ENCODE measurements at places on chromosomes 16 and 17.

- no peak for DNase-seq
Observed at GRCh38 chr17:70138291-70138865, 31.0 kb upstream of the KCNJ2 start.

DNA sequence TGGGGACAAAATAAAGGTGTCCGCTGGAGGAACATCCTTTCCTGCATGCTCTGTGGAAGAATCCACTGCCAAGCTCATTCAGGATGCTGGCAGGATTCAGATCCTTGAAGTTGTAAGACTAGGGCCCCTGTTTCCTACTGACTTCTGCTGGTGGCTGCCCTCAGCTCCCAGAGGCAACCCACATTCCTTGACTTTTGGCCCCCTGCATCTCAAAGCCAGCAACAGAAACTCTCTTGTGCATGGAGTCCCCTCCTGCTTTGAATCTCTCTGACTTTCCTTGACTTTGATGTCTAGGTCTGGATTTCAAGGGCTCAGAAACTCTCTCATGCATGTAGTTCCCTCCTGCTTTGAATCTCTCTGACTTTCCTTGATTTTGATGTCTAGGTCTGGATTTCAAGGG is 461.5 kb downstream of the WWOX start:
- DNase-seq: no peak

DNA sequence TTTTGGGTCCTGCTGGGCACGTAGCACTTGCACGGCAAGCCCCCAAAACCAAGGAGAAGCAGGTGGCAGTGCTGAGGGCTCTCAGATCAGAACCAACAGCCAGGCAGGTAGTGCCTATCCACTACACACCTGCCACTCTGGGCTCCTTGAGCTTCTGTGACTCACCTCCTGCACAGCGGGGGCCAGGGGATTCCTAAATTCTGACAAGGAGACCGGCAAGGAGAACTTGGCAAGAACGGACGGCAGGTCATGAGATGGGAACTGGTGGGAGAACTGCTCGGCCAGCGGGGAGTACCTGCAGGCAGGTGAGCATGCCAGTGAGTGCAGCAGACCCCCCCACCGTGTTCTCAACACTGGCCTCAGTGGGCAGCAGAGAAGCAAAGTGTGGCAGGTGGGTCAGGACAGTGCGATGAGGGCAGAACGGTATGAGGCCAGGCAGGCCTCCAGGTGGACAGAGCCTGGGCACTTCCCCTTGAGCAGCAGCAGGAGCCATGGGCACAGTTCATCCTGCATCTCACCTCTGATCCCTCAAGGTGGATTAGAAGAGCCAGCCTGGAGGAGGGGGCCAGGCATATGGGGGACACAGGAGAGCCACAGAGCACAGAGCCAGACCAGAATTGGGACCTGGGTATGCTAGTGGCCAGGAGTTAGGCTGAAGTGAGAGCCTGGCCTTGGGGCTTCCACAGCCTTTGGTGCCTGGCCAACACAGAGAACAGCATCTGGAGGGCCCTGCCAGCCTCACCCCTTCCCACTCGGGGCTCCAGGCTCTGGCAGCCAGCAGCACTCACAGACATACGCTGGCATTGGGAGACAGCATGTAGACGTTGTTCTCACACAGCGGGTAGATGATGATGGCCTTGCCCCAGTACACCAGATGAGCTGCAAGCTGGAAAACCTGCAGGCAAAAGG is 14.7 kb downstream of the MPG start:
- no peak for DNase-seq

DNA sequence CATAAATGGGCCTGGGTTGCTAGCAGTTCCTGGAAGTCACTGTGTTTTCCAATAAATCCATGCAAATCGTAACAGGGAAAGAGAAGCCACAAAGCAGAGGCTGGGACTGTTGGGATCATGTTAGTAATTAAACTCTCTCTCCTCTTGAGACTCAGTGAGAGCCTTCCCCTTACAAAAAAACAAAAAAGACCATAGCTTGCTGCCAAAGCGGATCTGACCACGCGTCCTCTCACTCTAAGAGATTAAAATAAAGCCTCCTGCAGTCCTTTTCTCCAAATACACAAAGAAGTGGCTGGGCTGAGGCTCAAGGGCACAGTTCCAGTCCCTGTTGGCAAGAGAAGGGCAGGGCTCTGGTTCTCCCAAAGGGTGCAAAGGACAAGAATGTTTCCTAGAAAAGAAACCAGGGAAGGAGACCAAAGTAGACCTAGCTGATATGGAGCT is 38.5 kb downstream of the PIGL start:
- DNase-seq: no peak

DNA sequence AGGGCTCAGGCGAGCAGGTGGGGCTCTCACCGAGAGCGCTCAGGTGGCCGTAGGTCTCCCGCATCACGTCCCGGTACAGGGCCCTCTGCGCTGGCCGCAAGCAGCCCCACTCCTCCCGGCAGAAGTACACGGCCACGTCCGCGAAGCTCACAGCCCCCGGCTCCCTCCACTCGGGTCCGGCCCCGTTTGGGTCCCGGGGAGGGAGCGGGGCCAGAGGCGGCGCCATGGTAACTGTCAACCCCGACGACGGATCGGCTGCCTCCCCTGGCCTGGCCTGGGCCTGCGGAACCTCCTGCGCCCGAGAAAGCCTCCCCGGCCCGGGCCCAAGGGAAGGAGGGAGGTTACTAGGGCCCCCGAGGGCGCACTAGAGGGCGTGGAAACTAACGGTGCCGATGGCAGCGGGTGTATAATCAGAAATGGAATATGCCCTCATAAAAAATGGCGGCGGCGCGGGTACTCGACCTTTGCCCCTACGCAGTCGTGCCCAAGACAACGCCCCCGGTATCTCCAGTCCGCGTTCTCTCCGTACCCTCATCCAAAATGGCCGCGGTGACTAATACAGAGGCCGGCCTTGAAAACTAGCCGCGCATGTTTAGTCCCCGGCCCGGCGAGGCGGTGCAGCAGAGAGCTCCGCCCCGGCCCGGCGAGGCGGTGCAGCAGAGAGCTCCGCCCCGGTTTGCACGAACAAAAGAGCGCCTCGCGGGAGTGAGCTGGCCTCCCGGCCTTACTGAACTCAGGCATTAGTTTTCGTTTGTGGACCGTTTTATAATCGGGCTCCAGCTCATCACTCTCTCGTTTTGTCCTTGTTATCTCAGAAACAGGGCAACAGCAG is at the start of gene ZNF764:
Gene ZNF764 (minus strand): TSS at position 418 of the 832 bp plus-strand sequence. CDS start 192 bp downstream, at position 226.
- DNase-seq: peak; percentile 92
